NCI-H2081 treated with DMSO at 0.1 percent for 48 hours (cell line): ENCODE measurements at places on chromosomes 16 and 17.

- no peak for DNase-seq
Measured at GRCh38 chr16:80004113-80004512, 403.6 kb upstream of the MAF start.

DNA sequence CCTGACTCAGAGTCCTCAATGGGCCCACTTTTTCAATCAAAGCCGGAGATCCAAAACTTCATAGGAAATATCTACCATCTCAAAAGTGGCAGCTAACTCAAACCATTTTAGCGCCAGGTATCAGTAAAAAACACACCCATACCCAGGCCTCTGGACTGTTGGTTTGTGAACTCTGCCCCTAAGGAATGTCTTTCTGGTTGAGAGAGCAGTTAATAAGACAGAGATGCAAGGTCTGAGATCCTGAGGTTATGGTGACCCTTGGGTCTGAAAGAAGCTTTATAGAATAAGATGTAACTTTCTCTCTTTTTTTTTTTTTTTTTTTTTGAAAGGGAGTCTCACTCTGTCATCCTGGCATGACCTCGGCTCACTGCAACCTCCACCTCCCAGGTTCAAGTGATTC, 350.5 kb downstream of the SOX9 start:
- no peak for DNase-seq

DNA sequence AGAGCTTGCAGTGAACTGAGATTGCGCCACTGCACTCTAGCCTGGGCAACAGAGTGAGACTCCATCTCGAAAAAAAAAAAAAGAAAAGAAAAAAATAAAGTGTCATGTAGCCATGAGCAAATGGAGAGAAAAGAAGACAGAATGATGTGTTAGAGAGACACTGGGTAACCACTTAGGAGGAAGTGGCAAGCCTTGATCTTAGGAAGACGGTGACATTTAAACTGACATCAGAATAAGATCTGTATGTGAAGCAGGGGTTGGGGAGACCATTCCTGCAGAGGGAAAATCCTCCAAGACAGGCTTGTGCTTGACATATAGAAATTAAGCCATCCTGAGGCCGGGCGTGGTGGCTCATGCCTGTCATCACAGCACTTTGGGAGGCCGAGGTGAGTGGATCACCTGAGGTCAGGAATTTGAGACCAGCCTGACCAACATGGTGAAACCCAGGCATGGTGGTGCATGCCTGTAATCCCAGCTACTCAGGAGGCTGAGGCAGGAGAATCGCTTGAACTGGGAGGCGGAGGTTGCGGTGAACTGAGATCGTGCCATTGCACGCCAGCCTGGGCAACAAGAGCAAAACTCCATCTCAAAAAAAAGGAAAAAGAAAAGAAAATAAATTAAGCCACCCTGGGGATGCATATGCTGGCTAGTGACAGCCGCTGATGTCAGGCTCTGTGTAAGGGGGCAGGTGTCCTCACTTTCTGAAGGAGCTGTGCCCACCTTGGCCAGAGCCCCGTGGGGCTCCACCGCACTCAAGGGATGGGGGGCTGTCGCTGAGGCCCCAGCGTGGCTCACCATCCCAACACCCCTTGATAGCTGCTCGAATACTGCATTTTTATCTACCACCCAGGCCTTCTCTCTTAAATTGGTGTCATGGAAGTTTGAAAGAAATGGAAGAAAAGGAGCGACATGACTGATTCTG, 13.1 kb upstream of the CYB5B start:
- no peak for DNase-seq

DNA sequence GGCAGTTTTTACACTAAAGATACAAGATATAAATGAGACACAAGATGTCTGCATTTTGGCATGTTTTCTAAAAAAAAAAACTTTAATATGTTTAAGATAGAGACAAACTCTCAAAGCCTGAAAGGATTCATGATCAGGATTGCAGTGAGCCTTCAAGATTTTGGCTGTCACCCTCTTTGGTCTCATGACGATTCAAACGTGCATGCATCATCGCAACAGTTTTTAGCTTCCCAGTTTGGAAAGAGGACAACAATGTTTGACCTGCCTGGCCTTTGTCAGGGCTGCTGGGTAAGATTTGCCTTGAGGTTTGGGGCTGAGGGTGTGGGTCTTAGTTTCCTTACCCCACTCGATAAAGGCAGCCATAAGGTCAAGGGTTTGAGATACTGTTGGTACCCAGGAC, 134.1 kb downstream of the RGS9 start:
- DNase-seq, result no peak

DNA sequence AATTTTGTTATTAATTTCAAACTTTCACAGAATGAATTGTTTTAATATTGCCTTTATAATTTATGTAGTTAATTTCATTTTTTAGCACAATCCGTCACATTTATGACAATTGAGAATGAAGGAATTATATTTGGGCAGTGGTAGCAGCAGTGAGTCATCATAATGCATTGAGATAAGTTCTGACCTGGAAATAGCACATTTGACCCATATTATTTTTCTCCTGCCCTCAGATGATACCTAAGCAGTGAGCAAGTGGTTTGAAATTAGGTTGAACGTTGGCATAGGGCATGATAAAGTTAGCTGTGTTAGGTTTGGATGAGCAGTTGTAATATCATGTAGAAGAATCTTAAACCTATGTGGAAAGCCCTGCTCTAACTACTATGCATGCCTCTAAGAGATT, 1431.3 kb upstream of the CDH8 start:
- no peak for DNase-seq

- no peak for DNase-seq
Measured at GRCh38 chr16:68732042-68732680, 4.9 kb upstream of the CDH1 start.

DNA sequence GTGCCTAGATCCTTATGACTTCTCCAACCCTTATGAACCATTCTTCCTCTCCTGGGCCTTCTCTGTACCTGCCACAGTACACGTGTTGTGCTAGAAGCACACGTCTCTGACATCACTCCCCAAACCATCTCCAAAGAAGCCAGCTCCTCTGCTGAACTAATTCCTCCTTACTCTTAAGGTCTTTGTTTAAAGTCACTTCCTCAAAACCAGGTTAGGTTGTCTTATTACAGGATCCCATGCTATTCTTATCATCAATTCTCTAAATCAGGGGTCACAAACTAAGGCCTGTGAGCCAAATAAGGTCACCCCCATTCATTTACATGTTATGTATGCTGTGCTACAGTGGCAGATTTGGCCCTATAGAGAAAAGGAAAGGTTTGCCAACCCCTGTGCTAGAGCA, 4.0 kb downstream of the SUPT6H start:
- no peak for DNase-seq

GRCh38 chr16:88050952-88051660, 99.9 kb downstream of the BANP start:
- no peak for DNase-seq

GRCh38 chr17:58706351-58707140, 14.1 kb downstream of the RAD51C start:
- DNase-seq, result no peak

DNA sequence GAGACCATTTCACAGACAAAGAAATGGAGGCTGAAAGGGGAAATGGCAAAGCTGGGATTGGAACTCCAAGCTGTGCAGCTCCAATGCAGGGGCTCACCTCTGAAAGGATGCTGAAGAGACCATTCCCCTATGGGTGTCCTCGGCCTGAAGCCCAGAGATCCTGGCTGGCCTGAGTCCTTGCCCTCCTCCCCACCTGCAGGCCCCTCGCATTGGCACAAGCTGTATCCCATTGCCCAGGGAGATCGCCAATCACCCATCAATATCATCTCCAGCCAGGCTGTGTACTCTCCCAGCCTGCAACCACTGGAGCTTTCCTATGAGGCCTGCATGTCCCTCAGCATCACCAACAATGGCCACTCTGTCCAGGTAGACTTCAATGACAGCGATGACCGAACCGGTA, 2.6 kb downstream of the CA7 start:
- DNase-seq, result no peak

- DNase-seq, result no peak
Measured at GRCh38 chr17:33858121-33858520, 397.0 kb upstream of the CCL2 start.

DNA sequence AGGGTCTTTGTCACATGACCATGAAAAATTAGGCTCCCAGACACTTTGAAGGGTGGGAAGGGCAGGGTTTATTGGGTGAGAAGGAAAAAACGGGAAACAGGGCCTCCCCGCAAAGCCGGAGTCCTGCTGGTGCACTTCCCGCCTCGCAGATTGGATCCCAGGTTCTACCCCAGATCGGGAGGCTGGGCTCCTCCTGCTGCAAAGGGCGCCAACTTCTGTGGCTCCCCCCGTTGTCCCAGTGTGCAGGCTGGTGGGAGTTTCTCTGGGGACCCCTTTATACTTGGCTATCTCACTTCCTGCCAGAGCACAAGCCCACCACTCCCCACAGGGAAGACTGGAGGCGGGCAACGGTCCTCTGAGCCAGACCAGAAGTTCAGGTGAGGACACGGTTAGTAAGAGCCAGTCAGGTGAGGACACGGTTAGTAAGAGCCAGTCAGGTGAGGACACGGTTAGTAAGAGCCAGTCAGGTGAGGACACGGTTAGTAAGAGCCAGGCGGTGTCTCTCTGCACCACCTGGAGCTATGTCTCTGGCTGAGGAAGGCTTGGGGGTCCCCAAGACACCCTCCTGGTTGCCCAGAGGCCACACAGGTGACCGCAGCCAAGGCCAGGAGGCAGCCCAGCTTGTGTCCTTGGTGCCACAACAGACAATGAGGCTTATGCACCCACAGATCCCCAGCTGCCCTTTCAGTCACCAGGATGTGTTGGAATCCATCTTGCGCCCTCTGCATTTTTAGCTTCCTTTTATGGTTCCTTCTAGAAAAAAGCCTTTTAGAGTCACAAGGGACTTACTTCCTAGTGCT, 48.1 kb upstream of the CHMP6 start:
- DNase-seq, result no peak

DNA sequence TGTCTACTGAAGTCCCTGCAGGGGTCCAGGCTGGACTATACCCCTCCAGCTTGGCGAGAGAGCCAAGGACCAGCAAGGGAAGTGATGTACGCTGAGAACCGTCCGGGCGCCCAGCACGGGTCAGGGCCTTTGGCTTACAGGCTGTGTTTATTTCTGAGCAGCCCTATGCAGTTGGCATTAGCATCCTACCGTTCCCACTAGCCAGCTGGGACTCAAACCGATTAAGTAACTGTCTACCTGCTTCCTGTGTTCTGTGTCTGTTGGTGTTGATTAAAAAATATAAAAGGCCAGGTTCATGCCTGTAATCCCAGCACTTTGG, 73.8 kb downstream of the CMIP start:
- no peak for DNase-seq

GRCh38 chr16:1279945-1280589, 24.2 kb downstream of the TPSD1 start:
- no peak for DNase-seq

GRCh38 chr16:69566981-69567680, 1.4 kb downstream of the NFAT5 start:
- no peak for DNase-seq

DNA sequence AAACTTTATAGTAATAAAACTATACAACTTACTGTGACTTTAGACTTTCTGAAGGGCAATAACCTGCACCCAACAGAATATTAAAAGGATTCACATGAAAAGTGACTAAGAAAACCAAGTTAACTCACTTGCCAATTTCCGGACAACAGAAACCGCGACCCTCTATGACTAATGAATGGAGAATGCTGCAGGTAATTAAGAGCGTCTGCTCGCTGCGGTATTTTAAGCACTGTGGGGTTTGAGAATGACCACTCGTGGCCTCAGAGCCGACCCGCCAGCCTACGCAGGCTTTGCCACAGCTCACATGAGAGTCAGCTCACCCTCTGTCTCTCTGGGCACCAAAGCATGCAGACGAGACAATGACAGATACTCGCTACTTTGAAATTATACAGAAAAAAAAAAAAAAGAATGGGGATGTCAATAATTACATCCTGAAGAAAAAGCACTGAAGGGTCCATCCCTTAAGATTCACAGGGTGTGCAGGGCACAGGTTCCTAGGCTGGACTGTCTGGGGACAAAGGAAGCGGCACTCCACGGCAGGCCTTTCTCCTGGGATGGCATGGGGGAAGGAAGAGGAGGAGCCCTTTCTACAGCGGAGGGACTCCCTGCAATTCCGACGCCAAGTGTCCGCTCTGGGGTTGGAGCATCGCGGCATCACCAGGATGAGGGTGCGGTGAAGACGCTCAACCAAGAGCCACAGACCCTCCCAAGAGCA, 35.0 kb downstream of the ZCCHC14 start:
- DNase-seq, result no peak

GRCh38 chr16:346587-346986, 5.9 kb downstream of the AXIN1 start:
- DNase-seq, result no peak

DNA sequence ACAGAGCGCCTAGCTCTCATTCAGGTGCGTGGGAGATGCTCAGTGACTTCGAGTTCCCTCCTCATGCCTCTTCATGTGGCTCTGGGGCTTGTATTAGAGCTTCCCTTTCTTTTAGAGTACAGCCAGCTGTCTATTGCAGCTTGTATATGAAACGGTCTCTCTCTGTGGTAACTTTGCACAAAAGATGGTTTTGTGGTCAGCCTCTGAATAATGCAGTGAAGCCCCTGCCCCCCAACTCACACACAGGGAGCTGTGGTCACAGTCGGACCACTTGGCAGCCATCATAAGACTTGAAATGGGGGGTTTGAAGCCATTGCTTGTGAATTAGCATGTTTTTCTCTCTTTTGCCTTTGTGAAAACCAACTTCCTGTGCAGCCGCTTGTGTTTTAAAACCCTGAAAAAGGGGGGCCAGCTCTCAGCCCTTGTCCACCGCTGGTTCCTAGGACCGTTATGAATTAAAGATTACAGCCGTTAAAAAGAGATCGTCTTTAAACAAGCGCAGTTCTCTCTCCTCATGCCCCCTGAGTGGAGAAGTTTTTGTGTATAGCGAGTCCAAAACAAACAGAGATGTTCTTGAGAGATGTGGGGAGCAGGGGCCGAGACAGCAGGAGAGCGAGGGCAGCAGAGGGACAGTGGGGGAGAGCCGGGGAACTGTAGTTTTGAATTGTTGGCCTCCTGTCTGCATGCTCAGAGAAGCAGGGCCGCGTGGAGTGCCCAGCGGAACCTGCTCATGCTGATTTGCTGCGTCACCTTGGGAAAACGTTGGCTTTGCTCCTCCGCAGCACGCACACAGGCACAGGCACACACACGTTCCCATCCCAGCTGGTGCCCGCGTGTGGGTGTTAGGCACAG, 199.0 kb downstream of the MSI2 start:
- no peak for DNase-seq

GRCh38 chr17:78381601-78382232, 3.3 kb downstream of the PGS1 start:
- DNase-seq, result no peak

- DNase-seq, result no peak
Measured at GRCh38 chr17:27849474-27850185, 43.5 kb downstream of the LYRM9 start.

GRCh38 chr16:56233795-56234566, 42.7 kb downstream of the GNAO1 start:
- no peak for DNase-seq

GRCh38 chr16:86809458-86809955, 231.2 kb downstream of the FOXL1 start:
- no peak for DNase-seq

DNA sequence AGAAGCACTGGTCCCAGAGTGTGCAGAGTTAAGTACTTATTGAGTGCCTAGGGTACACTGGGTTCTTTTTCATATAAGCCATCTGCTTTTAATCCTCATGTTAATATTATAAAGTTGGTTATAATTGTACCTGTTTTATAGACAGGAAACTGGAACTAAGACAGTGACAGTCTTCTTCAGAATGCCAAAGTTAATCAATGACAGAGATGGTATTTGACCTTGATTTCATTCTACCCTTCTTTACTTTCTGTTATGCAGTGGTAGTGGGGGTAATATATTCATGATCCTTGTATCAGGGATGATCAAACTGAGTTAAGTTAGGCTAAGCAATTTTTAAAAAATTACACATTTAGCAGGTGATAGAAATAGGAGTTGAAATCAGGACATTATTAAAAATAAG, 108.6 kb upstream of the GOT2 start:
- no peak for DNase-seq
